ENCODE measurements at places on chromosomes 7 and 10.

GRCh38 chr7:36994456-36995112 lies 270.3 kb upstream of the AOAH start:
- no peak for DNase-seq

DNA sequence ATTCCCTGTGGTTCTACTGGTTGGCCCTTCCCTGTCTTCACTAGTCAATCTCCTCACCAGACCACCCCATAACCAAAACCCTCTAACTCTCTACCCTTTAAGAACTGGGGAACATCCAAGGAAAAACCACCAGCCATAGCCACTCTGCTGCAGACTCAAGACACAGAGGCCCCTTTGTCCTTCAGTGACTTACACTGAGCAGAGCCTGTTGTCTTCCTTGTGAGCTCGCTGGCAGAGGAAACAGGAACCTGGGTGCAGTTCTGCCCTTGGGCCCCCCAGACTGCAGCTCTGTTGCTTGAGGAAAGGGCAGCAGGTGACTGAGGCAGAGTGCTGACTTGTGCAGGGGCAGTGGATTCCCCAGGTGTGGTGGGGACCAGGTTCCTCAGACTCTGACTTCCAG lies 30.6 kb downstream of the ZC3HAV1 start:
- DNase-seq: no peak

DNA sequence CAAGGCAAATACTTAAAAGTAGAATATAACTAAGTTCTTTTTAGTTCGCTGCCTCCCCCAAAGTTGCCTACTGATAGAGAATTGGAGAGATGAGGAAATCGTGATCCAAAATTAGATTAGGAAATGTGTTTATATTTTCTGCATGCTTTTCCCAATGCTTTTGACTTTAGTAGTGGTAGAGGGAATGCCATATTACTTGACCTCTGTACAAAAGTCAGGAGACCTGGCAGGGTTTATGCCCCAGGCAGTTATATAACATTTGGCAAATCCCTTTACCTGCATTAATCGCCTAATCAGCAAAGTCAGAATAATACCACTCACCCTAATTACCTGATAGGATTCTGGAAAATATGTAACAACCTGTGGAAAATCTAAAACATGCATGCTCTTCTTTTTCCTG lies 142.9 kb downstream of the ANKRD30A start:
- DNase-seq: no peak

DNA sequence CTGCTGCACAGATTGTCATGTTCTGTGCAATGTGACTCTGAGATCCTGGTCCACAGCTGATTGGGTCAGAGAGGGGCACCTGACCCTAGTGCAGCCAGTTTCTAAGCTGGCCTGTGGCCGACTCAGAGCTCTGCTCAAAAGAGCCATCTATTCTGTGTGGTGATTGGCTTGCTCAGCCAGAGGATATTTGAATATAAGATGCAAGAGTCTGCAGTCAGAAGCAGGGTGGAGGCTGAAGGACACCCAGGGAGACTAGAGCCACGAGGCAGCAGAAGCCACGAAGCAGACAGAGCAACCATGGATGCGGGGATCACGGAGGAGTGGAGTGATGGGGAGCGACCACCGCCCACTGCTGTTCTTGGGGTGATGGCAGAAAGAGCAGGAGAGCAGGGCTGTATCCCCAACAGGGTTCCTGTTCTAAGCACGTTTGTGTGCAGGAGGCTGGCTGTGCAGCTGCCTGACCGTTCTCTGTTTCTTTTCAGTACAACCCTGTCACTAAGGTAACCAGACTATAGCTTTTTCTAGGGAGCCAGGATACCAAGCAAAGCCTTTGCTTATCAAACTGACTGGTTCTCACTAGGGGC lies 19.5 kb upstream of the RHEB start:
- no peak for DNase-seq

All from NCI-H446 treated with DMSO at 0.1 percent for 48 hours (cell line).